GM13977 (cell line): ENCODE measurements at places on chromosomes 11 and 22.

DNA sequence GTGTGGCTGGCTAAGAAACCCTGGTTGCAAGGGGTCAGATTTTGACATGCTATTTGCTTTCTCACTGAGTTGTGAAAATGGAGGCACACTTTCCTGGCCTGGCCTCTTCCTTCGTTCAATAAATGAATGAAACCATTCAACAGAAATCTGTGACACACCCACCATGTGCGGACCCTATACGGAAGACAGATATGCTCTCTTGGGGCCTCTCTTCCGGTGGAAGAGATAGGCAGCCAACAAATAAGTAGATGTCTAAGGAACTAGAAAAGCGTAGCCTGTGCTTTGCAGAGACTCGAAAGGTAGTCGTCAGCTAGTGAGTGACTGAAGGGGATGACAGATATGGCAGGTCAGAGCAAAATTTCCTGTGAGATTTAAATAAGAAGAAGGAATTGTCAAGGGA lies 5.3 kb downstream of the KCNQ1OT1 start:
- DNase-seq, result no peak

GRCh38 chr11:47539681-47540039 lies 13.3 kb downstream of the CELF1 start:
- no peak for DNase-seq

DNA sequence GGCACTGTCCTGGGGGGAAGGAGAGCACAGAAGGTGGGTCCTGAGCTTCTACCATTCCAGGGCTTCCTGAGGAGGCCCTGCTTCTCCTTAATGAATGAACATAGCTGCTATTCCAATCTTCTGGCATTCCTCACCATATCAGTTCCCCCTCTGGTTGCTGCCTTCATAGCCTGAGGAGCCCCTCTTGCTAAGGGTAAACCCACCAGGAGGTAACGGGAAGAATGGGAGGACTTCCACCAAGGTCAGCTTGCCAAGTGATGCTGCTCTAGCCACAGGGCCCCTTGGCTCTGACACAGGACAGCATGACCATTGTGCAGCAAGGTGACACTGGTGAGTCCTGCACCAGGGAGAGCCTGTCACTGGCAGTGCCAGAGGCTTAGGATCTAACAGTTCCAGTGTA lies 1022.5 kb downstream of the TBC1D22A start:
- DNase-seq, result no peak

GRCh38 chr22:20430101-20430719 lies 7.4 kb downstream of the SCARF2 start:
- peak; percentile 62 for DNase-seq

DNA sequence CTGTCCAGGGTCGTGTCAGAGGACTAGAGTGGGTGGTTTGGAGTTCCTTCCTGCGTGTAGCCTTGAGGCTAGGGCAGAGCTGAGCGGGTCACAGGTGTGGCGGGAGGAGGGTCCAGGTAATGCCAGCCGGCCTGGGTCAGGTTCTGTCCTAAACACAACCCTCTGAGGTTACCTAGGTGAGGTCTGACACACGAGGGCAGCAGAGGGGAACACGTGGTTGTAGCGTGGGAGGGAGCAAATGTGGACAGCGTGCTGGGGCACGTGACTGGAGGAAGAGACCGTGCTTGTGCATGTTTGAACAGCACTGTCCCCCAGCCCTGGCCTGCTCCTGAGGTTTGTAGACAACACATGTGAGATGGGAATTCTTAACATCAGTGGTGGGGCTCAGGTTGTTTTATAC lies 13.1 kb downstream of the MOV10L1 start:
- peak; percentile 60 for DNase-seq

GRCh38 chr11:65611758-65612603 lies 2.0 kb downstream of the MAP3K11 start:
- DNase-seq, result no peak

GRCh38 chr11:92082652-92083051 lies 142.0 kb upstream of the FAT3 start:
- no peak for DNase-seq

- DNase-seq, result no peak
These were observed 74.1 kb downstream of the PRSS23 start for GRCh38 chr11:86874304-86875056.

DNA sequence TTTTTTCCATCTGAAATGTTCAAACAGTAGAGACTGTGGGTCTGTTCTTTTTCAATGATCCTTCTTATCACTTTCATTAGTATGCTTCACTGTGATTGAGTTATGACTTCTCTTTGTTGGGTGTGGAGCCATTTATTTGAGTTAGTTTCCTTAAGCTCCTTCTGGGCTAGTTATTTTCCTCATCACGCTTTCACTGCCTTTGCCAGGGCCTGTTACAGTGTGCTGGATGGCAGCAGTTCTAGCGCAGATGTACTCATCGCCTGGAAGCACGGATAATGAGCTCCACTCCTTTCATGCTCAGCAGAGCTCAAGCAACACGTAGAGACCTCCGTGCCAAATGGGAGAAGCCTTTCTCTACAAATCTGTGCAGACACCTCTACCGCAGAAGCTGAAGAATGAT lies 7.0 kb upstream of the ARHGAP42 start:
- DNase-seq, result no peak

- no peak for DNase-seq
These were observed 23.4 kb upstream of the CLDN5 start for GRCh38 chr22:19547620-19548019.

DNA sequence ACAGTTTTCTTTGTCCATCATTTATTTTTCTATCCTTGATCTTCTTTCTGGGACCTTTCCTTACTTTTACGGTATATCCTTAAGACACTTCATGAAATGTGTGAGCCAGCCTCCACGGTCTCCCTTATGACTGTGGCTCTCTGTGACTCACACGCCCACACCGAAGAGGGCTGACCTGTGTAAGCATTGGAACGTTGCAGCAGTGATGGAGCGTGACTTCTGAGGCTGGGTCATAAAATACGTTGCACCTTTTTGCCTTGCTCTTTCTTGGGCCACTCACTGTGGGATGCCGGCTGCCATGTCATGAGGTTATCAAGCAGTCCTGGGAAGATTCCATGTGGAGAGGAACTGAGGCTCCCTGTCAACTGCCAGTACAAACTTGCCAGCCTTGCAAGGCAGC lies 96.3 kb upstream of the RAB1B start:
- no peak for DNase-seq

- DNase-seq, result peak; percentile 43
These were observed 6.5 kb upstream of the MIAT start for GRCh38 chr22:26650722-26651421.

DNA sequence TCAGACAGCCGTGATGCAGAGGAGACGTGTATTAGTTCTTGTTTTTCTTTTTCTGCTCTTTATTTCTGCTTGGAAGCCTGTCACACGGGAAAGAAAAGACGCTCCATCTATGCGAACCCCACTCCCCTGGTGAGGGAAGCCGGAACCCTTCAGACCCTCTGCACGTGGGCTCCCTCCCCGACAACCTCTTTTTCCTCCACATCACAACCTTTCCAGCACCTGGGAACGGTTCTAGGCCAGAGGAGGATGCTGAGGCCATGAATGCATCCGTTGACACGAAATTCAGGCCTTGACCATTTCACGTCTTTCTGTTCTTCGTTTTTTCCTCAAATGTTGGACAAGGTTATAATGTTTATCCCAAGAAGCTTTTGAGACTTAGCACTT lies 85.3 kb upstream of the WNT7B start:
- no peak for DNase-seq

GRCh38 chr11:1729692-1730011 lies 20.7 kb downstream of the IFITM10 start:
- no peak for DNase-seq

DNA sequence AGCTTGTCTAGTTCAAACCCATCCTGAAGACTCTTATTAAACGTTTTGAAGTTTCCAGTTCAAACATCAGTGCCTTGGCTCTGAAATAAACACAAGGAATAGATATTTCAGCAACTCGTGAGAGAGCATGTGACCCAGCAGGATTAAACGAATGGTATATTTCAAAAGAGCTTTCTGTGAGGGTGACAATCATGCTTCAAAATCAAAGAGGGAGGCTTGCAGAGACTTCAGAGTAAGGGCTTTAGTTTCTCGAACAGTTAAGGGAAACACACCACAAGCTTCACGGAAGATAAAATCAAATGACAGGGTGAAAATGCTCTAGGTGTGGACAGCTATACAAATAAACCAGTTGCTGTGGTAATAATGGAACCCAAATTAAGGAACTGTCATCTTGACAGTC lies 1.4 kb downstream of the HPS4 start:
- no peak for DNase-seq

GRCh38 chr11:115930291-115930690 lies 426.1 kb upstream of the CADM1 start:
- DNase-seq, result no peak

DNA sequence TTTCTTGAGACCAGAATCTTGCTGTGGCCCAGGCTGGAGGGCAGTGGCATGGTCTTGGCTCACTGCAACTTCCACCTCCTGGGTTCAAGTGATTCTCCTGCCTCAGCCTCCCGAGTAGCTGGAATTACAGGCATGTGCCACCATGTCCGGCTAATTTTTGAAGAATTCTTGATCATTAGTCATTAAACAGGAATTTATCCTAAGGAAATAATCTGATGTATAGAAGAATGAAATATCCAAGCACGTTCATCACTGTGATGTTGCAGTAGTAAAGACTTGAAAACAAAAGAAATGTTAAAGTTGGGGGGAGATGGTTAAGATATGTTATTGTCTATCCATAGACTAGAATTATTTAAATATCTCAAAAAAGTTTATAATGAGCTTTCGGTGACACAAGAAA lies 23.6 kb downstream of the CBL start:
- no peak for DNase-seq

GRCh38 chr11:43941257-43941994 lies 1.0 kb upstream of the C11orf96 start:
- DNase-seq, result no peak

GRCh38 chr22:26199665-26200064 lies 30.4 kb downstream of the SEZ6L start:
- DNase-seq, result no peak

DNA sequence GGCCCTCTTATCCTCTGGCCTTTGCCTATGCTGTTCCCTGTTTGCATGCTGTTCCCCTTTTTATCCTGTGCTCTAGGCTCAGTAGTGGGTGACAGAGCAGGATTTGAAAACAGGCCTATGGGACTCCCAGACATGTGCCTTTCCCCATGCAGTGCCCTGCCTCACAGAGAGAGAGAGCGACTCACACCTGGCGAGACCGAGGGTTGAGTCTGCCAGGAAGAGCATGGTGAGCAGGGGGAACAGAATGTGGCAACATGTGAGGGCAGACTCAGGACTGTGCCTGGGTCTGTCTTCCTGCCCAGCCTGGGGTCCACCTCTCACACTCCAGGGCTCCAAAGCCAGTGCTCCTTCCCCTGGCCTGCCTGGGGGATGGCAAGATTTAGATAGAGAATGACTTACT lies 75.0 kb downstream of the NFAM1 start:
- DNase-seq, result no peak

DNA sequence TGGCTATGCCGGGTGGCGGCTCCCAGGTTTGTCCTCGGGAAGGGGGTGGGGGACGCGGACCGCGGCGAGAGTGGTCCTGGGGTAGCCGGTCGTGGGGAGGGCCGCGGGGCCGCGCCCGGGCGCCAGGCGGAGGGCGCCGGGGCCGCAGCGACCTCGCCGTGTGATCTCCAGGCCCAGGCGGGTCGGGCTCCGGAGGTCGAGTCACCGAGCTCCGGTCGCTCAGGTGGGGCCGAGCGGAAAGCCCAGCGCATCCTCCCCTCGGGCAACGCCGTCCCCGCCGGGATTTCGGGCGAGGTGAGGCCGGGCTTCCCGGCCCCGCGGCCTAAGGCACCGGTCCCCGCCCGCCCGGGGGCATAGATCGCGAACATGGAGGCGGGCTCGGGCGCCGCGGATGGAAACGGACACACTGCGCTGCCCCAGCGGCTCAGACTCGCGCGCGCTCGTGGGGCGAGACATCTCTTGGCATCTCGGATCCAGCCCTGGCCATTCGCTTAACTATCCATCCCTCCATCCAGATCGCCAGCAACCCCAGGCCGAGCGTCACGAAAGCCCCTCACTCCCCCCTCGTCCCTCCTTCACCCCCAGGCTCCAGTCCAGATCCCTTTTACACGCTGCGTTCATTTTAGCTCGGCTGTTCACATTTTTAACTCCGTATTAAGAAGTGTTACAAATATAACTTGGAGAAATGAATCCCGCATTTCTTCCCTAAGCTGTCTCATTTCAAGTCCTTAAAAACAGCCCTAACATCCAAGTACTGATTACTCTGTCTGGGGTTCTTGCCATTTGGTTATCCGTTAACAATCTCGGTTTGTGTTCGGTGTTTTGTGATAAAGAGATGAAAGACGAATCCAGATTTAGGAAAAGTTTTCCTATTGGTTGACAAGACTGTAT lies 460 bp downstream of the ZC3H12C start:
- peak; percentile 37 for DNase-seq

DNA sequence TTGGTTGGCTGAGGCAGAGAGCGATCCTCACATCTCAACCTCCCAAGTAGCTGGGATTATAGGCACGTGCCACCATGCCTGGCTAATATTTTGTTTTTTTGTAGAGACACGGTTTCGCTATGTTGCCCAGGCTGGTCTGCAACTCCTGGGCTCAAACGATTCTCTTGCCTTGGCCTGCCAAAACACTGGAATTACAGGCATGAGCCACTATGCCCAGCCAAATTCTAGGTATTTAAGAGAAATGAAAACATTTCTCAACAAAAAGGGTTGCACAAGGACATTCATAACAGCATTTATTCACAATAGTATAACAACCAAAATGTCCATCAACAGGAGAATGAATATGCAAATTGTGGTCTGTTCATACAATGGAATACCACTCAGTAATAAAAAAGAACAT lies 31.7 kb upstream of the RBX1 start:
- DNase-seq, result no peak

DNA sequence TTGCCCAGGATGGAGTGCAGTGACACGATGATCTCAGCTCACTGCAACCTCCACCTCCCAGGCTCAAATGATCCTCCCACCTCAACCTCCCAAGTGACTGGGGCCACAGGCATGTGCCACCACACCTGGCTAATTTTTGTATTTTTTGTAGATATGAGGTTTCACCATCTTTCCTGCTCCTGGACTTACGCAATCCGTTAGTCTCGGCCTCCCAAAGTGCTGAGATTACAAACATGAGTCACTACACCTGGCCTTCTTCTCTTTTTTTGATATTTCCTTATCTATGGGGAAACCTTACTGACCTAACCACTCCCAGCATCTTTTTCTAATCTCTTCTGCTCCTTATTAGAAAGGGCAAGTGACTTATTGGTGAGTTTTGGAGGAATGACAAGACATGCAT lies 121.7 kb upstream of the CHORDC1 start:
- no peak for DNase-seq

- no peak for DNase-seq
These were observed 1.0 kb downstream of the NUP98 start for GRCh38 chr11:3796346-3796745.
